Ovary (tissue), 10 donors: ENCODE measurements at places on chromosomes 5 and 9. TPM values are rescaled to one million over a fixed set of nuclear protein-coding genes. Genes with fewer than 3 reads are reported as not detected.

DNA sequence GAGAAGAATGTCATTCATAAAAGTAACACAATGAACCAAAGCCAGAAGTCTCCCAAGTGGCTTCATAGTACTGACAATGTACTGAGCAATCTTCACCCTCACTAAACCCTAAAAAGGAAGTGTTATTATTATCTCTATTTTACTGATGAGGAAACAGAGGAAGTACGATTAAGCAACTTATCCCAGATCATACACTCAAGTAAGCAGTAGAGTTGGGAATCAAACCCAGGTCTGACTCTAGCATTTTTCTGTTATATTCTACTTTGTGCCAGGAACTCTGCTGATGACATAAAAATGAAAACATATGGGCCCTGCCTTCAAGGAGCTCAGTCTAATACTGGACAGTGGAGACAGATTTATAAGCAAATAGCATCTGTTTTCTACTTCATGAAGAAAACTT, 109.2 kb downstream of the RAPGEF6 start:
- H3K27me3 ChIP-seq: no peaks in the 10 kb centered on the region
- H3K36me3 ChIP-seq: no peaks in the 10 kb centered on the region
- no peak overlapping the region for H3K4me3 ChIP-seq
- H3K4me1 ChIP-seq: no peaks in the 10 kb centered on the region

GRCh38 chr5:52897238-52897614, 91.9 kb upstream of the ITGA2 start:
- DNase-seq: no peak
- H3K27me3 ChIP-seq: no peaks in the 10 kb centered on the region
- no peaks in the 10 kb centered on the region for H3K4me1 ChIP-seq
- no peaks in the 10 kb centered on the region for H3K36me3 ChIP-seq
- no peak overlapping the region for H3K4me3 ChIP-seq
- H3K27ac ChIP-seq: no peak overlapping the region

- H3K36me3 ChIP-seq: no peaks in the 10 kb centered on the region
- H3K4me1 ChIP-seq: no peaks in the 10 kb centered on the region
- DNase-seq: no peak
- no peaks in the 10 kb centered on the region for H3K27me3 ChIP-seq
- H3K27ac ChIP-seq: no peak overlapping the region
These were observed 3.2 kb upstream of the ARL15 start for GRCh38 chr5:54313311-54314270.

GRCh38 chr9:2758162-2758897, 41.0 kb downstream of the KCNV2 start:
- no peaks in the 10 kb centered on the region for H3K36me3 ChIP-seq
- H3K27me3 ChIP-seq: no peaks in the 10 kb centered on the region
- H3K4me1 ChIP-seq: peaks cover 9% of the 10 kb centered on the region
- no peak overlapping the region for H3K4me3 ChIP-seq
- no peak for DNase-seq

- H3K4me1 ChIP-seq: no peaks in the 10 kb centered on the region
- no peak within 1 kb of the TSS for H3K27ac ChIP-seq
- no peaks in the 10 kb centered on the region for H3K27me3 ChIP-seq
- DNase-seq: peak; percentile 32
These were observed at the start of gene PCDHB3 for GRCh38 chr5:141100243-141100805. Gene PCDHB3, plus strand, starts transcription at chr5:141100473. Its CDS starts 177 bp downstream, at chr5:141100650.

GRCh38 chr9:138077898-138078540, 200.4 kb downstream of the CACNA1B start:
- no peak overlapping the region for H3K27ac ChIP-seq
- no peaks in the 10 kb centered on the region for H3K4me1 ChIP-seq
- no peak for DNase-seq
- no peaks in the 10 kb centered on the region for H3K36me3 ChIP-seq
- no peaks in the 10 kb centered on the region for H3K27me3 ChIP-seq

DNA sequence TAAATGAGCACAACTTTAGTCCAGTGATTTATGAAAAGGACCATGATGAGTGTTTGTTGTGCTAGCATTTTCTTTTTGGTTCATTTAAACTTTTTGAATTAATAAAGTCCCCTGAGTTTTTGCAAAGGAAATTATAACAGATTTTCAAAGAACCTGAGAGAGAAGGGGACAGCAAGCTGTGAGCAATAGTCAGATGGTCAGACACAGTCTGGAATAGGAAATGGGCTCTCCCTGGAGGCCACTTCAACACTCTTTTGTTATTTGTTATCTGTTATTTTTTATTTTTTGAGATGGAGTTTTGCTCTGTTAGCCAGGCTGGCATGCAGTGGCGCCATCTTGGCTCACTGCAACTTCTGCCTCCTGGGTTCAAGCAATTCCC, 171.1 kb downstream of the ARHGEF28 start:
- H3K4me3 ChIP-seq: no peak overlapping the region
- no peak for DNase-seq
- H3K27ac ChIP-seq: no peak overlapping the region
- H3K27me3 ChIP-seq: no peaks in the 10 kb centered on the region
- H3K36me3 ChIP-seq: no peaks in the 10 kb centered on the region
- H3K4me1 ChIP-seq: peaks cover 4% of the 10 kb centered on the region

DNA sequence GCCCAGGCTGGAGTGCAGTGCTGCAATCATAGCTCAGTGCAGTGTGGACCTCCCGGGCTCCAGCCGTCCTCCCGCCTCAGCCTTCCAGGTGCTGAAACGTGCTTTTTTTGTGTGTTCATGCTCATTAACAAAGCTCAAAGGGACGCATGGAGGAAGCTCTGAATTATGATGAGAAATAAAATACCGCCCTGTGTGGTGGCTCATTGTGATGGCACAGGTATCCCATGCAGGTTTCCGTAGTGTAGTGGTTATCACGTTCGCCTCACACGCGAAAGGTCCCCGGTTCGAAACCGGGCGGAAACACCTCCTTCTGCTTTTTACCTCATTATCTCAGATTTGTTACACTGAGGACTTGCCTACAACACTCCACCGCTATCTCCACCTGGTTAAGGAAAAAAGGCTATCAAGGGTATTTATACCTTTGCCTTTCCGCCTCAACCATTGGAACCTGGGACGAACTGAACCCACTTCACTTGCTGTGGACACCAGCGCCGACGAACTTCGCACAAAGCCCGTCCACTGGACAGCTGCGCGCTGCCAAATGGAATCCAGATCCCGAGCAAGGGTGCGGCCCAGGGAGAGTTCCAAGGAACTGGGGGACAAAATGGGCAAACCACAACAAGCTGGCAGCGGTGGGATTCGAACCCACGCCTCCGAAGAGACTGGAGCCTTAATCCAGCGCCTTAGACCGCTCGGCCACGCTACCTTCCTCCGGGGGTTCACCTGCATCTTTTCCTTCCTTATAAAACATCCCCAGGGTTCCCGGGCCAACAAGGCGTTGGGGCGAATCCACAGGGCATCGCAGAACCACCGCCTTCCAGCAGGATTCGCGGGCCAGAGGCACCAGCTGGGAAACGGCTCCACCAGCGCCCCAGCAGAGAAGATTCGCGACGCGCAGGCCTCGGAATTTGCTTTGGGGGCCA, 26.3 kb downstream of the OR2V2 start:
- H3K4me3 ChIP-seq: no peak overlapping the region
- no peaks in the 10 kb centered on the region for H3K36me3 ChIP-seq
- peaks cover 6% of the 10 kb centered on the region for H3K27me3 ChIP-seq
- no peaks in the 10 kb centered on the region for H3K4me1 ChIP-seq
- H3K27ac ChIP-seq: no peak overlapping the region
- DNase-seq: no peak

DNA sequence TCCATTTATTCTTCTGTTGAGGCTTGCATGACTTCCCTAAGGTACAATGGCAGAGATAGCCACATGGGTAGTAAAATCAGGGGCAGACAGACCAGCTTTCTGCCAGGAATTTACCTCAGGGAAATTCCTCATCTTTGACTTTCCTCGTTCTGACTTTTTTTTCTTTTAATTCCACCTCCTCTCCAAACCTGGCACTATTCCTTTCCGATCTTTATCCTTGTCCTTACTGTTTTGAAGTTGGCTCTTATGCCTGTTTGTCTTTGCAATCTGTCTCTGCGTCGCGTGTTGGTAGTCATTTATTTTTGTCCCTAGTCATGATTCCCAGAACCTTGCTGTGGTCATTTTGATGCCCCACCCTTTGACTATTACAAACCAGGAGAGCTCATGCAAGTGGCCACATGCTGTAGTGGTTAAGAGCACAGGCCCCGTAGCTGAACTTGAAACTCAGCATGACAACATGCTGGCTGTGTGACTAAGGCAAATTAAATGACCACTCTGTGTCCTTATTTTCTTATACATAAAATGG, 19.0 kb downstream of the TMC1 start:
- H3K4me1 ChIP-seq: no peaks in the 10 kb centered on the region
- DNase-seq: no peak
- no peaks in the 10 kb centered on the region for H3K36me3 ChIP-seq
- no peaks in the 10 kb centered on the region for H3K27me3 ChIP-seq
- H3K27ac ChIP-seq: no peak overlapping the region

DNA sequence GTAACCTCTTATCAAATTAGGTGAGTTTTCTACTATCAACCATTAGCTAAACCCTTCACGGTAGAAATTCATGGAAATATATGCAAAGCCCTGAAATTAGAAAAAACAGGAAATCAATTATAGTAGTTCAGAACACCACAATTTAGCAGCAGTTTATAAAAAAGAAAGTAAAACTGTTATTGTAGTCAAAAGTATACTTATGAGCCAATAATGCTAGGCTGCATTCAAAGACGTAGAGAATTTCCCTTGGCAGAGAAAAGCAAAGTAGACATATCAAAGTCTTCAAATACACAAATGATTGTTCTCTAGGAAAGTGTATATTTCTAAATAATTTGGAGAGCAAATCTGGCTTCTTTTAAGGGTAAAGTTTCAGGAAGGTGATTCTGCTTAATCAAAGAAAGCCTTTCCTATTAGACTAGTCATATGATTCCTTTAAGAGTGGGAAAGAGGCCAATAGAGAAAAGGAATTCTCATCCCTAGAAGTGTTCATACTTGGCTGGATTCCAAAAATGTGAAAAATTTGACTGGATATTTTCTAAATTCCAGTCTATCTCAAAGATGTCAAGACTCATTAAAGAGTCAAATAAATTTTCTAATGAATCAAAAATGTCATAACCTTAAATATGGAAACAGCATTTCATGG, 185.5 kb downstream of the SMC2 start:
- H3K36me3 ChIP-seq: no peaks in the 10 kb centered on the region
- H3K4me1 ChIP-seq: no peaks in the 10 kb centered on the region
- no peak for DNase-seq
- H3K27me3 ChIP-seq: no peaks in the 10 kb centered on the region

GRCh38 chr5:38598994-38599617, 42.7 kb upstream of the LIFR start:
- no peak for DNase-seq
- no peak overlapping the region for H3K27ac ChIP-seq
- H3K4me1 ChIP-seq: no peaks in the 10 kb centered on the region
- H3K4me3 ChIP-seq: no peak overlapping the region

DNA sequence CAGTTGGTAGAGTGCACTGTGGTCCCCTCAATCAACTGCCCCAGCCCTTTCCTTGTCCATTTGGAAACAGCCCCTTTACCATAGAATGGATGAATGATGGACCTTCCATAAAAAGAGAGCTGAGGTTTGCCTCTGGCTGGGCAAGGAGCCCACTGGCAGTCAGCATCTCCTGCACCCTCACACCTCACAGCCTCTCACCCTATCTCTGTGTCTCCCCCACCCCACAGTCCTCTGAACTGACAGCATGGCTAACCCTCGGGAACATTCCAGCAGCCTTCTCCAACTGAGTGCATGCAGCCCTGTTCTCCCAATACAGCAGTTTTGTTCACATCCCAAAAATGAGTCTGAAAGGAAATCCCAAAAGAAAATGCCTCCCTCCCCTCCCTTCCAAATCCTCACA, 51.7 kb downstream of the RETREG1 start:
- no peaks in the 10 kb centered on the region for H3K27me3 ChIP-seq
- H3K4me1 ChIP-seq: no peaks in the 10 kb centered on the region
- H3K27ac ChIP-seq: no peak overlapping the region
- H3K4me3 ChIP-seq: no peak overlapping the region

GRCh38 chr5:158522776-158523175, 576.9 kb downstream of the EBF1 start:
- H3K4me1 ChIP-seq: peaks cover 2% of the 10 kb centered on the region
- no peaks in the 10 kb centered on the region for H3K27me3 ChIP-seq
- DNase-seq: no peak
- no peak overlapping the region for H3K27ac ChIP-seq
- no peak overlapping the region for H3K4me3 ChIP-seq
- no peaks in the 10 kb centered on the region for H3K36me3 ChIP-seq

DNA sequence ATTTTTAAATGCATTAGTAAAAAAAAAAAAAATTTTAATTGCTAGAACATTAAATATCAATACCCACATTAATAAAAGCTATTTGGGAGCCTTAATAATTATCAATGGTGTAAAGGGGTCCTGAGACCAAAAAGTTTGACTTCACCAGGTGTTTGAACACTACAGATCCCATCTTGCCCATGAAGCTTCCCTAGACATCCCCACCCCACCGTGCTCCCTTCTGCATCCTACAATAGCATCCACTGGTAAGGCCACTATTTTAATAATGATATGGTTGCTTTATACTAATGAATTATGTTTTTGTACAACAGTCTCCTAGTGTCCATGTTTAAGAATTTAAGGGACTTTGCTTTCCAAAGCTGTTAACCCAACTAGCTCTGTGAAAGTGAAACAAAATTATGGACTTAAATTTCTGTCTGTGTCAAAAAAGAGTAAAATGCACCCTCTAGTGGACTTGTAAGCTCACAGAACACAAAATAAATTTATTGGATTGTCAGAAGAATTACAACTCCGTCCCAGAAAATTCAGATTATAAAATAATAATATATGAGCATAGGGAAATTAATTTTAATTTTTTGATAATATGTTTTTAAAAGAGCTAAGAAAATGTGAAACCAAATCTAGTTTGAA, 76.0 kb downstream of the ARL15 start:
- H3K4me3 ChIP-seq: no peak overlapping the region
- no peaks in the 10 kb centered on the region for H3K27me3 ChIP-seq
- H3K27ac ChIP-seq: no peak overlapping the region
- H3K4me1 ChIP-seq: no peaks in the 10 kb centered on the region

BTNL9 gene
- 10.5 TPM for polyA plus RNA-seq

SHOC1 gene
- polyA plus RNA-seq: 0.02 TPM

PCDHA10 gene
- 1.9 TPM for polyA plus RNA-seq

MAP1B gene
- polyA plus RNA-seq: 4.4 TPM
